Ovary (tissue), 10 donors: ENCODE measurements at places on chromosomes 3 and 15.

DNA sequence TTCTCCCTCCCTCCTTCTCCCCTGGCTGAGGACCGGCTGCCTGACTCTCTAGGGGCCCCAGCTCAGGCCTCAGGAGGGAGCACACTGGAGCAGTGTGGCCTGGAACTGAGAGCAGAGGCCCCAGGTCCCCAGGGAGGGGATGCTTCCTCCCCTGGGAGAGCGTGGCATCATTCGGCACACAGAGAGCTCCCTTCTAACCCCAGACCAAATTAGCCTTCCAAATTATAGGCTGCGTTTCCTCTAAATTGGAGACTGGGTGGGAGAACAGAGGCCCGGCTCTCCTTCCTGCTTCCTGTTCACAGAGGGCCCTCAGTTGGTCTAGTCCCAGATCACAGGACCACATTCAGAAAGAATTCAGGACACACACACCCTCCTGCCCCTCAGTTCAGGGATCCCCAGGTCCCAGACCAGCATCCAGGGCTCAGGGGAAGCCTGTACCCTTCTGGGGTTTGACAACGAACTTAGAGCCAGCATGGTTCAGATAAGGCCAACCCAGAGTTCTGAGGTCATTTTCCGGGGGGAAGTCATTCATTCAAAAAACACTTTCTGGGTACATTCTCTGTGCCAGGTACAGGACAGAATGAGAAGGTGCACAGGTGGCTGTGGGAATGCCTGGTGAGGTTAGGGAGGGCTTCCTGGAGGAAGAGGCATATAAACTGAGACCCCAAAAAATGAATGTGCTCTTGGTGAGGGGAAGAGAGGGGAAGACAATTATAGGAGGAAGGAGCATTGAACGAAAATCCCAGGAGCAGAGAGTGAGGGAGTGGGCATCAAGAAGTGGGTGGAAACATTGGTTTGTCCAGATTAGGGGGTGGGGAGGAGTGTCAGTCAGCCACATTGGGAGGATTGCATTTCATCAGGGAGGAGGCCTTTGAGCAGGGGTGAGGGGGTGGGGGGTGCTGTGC is 28.4 kb upstream of the RPL29 start:
- H3K27me3 ChIP-seq = no peaks in the 10 kb centered on the region
- H3K4me3 ChIP-seq = no peak overlapping the region
- no peak for DNase-seq
- H3K4me1 ChIP-seq = no peaks in the 10 kb centered on the region
- H3K36me3 ChIP-seq = no peaks in the 10 kb centered on the region

DNA sequence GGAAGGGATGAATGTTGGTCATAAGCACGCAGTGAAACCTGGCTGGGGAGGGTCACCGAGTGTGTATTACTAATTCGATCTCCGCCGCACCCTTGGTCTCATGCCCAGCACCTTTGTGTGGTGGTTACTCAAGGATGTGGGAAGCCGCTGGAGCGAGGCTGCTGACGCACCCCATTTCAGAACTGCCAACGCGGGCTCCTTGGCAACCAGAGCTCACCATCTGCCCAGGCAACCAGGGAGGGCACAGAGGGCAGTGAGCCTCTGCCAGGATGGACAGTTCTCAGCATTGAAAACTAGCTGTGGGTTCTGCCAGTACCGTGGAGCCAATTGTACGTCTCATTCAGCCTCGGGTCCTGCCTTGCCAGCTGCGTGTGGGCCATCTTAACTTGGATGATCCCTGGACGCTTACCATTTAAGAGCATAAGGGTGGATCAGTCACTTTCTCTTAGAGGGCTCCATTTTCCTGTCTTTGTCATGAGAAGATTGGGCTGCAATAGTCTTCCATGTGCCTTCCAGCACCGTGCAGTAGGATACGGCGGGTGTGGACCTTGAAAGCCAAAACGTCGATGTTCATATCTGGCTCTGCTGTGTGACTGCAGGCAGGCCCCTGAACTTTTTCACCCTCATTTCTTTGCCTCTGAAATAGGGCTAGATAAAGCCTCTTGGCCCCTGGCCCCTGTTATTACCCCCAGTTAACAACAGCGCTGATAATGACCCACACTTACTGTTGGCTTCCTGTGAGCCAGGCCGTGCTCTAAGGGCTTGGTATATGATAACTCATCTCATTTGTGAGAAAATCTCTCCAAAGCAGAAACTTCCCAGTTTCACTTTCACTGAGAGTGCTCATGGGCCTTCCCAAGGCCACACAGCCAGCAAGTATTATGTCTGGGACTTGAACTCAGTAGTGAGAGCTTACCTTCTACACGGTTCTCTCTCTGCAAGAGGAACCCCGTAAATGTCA is 238.8 kb downstream of the OPA1 start:
- no peaks in the 10 kb centered on the region for H3K27me3 ChIP-seq
- H3K4me3 ChIP-seq = no peak overlapping the region
- DNase-seq = no peak

- no peak overlapping the region for H3K4me3 ChIP-seq
- H3K27me3 ChIP-seq = no peaks in the 10 kb centered on the region
- H3K27ac ChIP-seq = no peak overlapping the region
- no peaks in the 10 kb centered on the region for H3K4me1 ChIP-seq
- H3K36me3 ChIP-seq = no peaks in the 10 kb centered on the region
- no peak for DNase-seq
Observed at GRCh38 chr3:25338158-25338725, 89.8 kb upstream of the RARB start.

GRCh38 chr15:50107591-50108408 is 11.2 kb downstream of the ATP8B4 start:
- H3K4me3 ChIP-seq = no peak overlapping the region
- H3K27me3 ChIP-seq = no peaks in the 10 kb centered on the region
- no peak for DNase-seq
- H3K4me1 ChIP-seq = no peaks in the 10 kb centered on the region
- H3K27ac ChIP-seq = no peak overlapping the region

DNA sequence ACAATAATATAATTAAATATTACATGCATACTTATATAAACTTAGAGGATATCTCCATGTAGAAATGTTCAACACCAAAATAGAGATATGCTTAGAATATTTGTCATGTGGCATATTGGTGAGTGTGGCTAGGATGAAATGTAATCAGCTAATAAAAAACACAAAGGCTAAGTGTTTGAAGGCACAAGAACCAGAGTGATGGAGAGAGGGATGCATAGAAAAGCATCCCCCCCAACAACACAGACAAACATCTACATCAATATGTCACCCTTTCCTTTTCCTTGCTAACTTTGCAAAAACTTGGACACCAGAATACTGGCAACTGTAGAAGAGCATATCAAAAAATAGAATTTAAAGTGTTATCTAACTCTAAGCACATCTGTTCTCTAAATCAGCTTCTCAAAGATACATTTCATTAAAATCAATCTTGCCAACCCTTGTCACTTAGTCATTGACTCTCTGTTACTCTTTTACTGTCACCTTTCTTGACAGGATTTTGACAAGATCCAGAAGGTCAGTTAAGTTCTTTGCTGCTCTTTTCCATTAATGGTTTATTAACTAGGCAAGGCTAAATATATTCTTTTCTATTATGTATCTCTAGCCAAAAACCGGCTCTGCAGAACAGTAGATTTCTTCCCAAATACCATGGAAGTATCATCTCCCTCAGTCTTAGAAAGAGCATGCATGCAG is 695.9 kb downstream of the OTOL1 start:
- no peak for DNase-seq
- H3K27me3 ChIP-seq = no peaks in the 10 kb centered on the region
- H3K36me3 ChIP-seq = no peaks in the 10 kb centered on the region
- H3K4me1 ChIP-seq = no peaks in the 10 kb centered on the region
- H3K4me3 ChIP-seq = no peak overlapping the region
- no peak overlapping the region for H3K27ac ChIP-seq

DNA sequence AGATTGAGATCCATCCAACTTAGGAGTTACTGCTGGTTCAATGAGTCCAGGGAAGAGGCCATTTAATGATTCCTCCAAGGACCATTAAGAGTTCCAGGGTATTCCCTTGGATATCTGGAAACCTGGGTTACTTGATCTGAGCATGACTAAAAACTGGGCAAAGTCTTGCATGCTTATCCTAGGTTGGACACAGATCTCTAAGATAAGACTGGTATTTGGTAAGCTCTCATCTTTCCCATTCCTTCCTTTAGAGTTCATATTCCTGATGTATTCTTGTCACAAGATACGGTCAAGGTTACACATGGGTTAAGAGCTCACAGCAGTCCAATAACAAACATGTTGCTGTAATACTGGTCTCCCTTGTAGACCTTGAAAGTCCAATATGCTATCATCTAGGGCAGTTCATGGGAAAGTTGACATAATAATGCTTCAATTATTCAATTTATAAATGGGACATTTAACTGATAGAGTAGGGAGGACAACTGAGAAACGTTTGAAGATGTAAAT is 301.7 kb downstream of the TIGIT start:
- H3K27me3 ChIP-seq = no peaks in the 10 kb centered on the region
- no peaks in the 10 kb centered on the region for H3K36me3 ChIP-seq
- DNase-seq = no peak
- H3K27ac ChIP-seq = no peak overlapping the region

DNA sequence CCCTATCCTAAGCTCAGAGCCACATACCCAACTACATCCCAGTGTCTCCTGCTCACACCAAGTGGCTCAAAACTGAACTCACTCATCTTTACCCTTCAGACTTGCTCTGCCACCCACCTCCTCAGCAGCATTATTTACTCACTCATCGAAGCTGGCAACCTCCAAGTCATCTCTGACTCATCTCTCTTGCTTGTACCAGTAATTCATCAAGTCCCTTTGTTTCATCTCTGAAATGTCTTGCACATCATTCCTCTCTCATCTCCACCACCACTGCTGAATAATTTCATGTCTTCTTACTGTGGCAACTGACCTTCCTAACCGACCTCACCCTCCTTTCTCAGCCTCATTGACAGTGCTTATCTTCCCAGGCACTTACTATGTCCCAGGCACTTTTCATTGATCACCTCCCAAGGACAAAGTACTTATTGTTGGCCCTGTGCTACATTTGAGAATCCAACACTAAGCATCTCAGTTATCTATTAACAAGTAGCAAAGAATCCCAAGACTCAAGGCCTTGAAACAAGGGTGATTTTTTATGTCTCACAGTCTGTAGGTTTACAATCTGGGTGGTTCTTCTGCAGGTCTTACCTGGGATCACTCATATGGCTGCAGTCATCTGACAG is 82.0 kb downstream of the MRPL46 start:
- no peak for DNase-seq
- H3K4me3 ChIP-seq = no peak overlapping the region
- H3K36me3 ChIP-seq = no peaks in the 10 kb centered on the region
- no peaks in the 10 kb centered on the region for H3K27me3 ChIP-seq
- no peak overlapping the region for H3K27ac ChIP-seq

GRCh38 chr3:52065264-52065756 is 8.9 kb upstream of the DUSP7 start:
- DNase-seq = no peak
- no peaks in the 10 kb centered on the region for H3K27me3 ChIP-seq
- H3K4me1 ChIP-seq = no peaks in the 10 kb centered on the region
- no peaks in the 10 kb centered on the region for H3K36me3 ChIP-seq
- H3K27ac ChIP-seq = no peak overlapping the region

- no peak overlapping the region for H3K27ac ChIP-seq
- no peak overlapping the region for H3K4me3 ChIP-seq
- H3K4me1 ChIP-seq = peaks cover 25% of the 10 kb centered on the region
- no peak for DNase-seq
- no peaks in the 10 kb centered on the region for H3K27me3 ChIP-seq
Observed at GRCh38 chr3:9411302-9411701, 13.9 kb downstream of the SETD5 start.

GRCh38 chr3:63863150-63864007 is at the start of the genes ATXN7 and THOC7:
TSS of gene ATXN7 (plus strand) at chr3:63863867. CDS start at chr3:63912599, 48,732 bp downstream.
TSS of gene THOC7 (minus strand) at chr3:63863805. CDS start at chr3:63863790, 15 bp downstream.
- no peaks in the 10 kb centered on the region for H3K36me3 ChIP-seq
- H3K27ac ChIP-seq = peak within 1 kb of the TSS; percentile 91
- H3K27me3 ChIP-seq = no peaks in the 10 kb centered on the region
- peak; percentile 69 for DNase-seq

DNA sequence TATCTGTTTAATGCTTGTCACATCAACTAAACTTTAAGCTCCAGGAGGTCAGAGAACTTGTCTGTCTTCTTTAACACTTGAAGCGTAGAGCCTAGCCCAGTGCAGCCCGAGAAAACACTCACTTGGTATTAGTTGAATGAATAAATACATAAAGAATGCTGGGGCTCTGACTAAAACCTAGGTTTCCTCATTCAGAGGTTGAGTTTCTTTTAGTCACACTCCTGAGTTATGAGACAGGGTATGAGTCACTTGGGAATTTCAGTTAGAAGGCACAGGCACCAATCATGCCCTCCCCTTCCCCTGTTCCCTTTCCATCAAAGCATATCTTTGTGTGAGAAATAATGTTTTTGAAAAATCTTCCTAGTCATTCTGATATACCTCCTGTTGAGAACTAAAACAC is 589.8 kb upstream of the DPPA4 start:
- no peak overlapping the region for H3K27ac ChIP-seq
- no peaks in the 10 kb centered on the region for H3K36me3 ChIP-seq
- H3K4me1 ChIP-seq = no peaks in the 10 kb centered on the region
- no peaks in the 10 kb centered on the region for H3K27me3 ChIP-seq
- DNase-seq = no peak

DNA sequence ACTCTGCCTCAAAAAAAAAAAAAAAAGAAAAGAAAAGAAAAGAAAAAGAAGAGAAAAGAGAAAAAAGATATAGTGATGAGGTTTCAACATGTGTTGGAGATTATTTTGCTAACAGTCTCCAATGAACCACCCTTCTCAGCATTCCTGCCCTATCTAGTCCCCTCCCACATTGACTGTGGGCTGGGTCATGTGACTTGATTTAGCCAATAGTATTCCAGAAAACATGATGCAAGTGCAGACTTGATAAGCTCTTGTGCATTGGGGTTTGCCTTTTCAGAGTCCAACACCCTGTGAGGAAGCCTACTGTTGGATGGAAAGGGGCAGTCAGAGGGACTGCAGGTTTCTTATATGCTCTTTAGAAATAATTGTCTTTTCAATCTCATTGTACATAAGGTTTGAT is 37.8 kb upstream of the MED12L start:
- H3K36me3 ChIP-seq = no peaks in the 10 kb centered on the region
- no peak for DNase-seq
- no peak overlapping the region for H3K4me3 ChIP-seq
- no peaks in the 10 kb centered on the region for H3K27me3 ChIP-seq

- H3K27me3 ChIP-seq = no peaks in the 10 kb centered on the region
- H3K4me1 ChIP-seq = no peaks in the 10 kb centered on the region
- no peaks in the 10 kb centered on the region for H3K36me3 ChIP-seq
- peak; percentile 14 for DNase-seq
- peak within 1 kb of the TSS; percentile 46 for H3K4me3 ChIP-seq
Observed at GRCh38 chr3:187291512-187292132, at the start of gene MASP1. TSS of gene MASP1 (minus strand) at chr3:187291737. CDS start at chr3:187291632, 105 bp downstream.

DNA sequence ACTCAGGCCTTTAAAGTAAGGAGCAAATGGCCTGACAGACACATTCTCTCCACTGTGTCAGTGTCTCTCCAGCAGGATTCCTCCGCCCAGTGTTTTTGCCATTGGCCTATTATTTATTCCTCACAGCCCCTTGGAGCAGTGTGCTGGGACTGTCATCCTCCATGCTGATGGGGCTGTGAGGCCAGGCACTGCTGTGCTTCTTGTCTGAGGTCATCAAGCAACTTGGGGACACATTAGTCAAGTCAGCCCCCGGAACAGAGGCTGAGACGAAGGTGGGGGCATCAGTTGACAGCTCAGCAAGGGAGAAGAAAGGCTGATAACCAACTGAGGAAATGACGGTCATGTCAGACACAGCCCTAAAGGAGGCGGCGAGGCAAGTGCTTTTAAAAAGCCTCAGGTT is 67.4 kb downstream of the XXYLT1 start:
- no peak overlapping the region for H3K4me3 ChIP-seq
- peaks cover 14% of the 10 kb centered on the region for H3K4me1 ChIP-seq
- no peaks in the 10 kb centered on the region for H3K27me3 ChIP-seq
- H3K27ac ChIP-seq = no peak overlapping the region
